ENCODE measurements at places on chromosomes 2 and 18.

- no peak for DNase-seq
Measured at GRCh38 chr2:166573391-166573790, 79.3 kb upstream of the SCN7A start.

DNA sequence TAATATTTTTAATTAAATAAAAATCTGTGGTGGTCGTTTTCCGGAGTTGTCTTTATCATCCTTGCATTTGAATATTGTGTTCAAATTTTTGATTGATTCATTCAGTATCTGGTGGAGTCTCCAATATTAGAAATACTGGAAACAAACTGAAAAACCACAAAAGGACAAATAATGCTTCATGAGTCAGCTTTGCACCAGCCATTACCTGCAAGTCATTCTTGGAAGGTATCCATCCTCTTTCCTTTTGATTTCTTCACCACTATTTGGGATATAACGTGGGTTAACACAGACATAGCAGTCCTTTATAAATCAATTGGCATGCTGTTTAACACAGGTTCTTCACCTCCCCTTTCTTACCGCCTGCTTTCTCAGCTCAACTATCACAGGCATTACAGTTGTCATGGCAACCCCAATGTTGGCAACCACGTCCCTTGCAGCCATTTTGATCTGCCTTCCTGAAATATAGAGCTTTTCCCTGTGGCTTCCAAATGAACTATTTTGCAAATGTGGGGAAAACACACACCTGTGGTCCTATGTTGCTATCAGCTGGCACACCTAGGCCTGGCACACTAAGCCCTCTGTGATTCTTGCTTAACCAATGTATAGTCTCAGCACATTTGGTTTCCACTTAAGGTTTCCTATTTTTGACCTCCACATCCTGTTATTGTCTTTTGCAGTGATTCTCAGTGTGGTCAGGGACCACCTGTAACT, 6.5 kb downstream of the CTLA4 start:
- DNase-seq, result no peak

DNA sequence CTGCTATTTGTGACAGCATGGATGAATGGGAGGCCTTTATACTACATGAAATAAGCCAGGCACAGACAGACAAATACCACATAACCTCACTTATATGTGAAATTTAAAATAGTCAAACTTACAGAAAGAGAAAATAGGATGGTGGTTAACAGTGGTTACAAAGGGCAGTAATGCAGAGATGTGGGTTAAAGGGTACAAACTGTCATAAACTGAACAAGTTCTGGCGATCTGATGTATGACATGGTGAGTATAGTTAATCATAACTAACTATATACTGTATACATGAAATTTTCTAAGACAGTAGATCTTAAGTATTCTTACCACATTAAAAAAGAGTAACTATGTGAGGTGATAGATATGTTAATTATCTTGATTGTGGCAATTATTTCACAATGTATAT, 558.1 kb upstream of the ZNF804A start:
- DNase-seq, result no peak

DNA sequence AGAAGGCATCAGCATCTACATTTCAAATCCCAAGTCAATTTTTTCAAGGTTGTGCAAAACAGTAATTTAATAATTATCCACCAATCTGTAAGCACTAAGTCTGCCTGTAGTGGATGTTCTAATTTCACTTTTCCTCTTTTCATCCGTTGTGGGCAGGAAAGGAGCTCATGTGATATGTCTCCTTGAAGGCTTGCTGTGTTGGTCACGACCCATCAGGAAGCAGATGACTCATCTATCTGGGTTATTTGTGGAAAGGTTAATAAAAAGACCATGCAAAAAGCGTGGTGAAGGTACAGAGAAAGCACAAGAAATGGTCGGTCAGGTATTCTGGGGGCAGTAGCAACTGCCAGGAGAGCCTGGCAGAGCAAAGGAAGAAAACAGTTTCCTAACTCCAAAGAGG, 476.7 kb upstream of the RAB6C start:
- DNase-seq, result no peak

GRCh38 chr2:181790716-181791649, 100.5 kb upstream of the ITPRID2 start:
- no peak for DNase-seq

GRCh38 chr2:200089040-200089755, 133.8 kb downstream of the MAIP1 start:
- no peak for DNase-seq

GRCh38 chr2:27024188-27024587, 8.6 kb upstream of the TMEM214 start:
- no peak for DNase-seq
